Esophagus squamous epithelium (tissue), 5 donors: ENCODE measurements at places on chromosomes 2 and 18. TPM values are rescaled to one million over a fixed set of nuclear protein-coding genes. Genes with fewer than 3 reads are reported as not detected.

FBXO41 gene
- total RNA-seq, result 1.4 TPM

DNA sequence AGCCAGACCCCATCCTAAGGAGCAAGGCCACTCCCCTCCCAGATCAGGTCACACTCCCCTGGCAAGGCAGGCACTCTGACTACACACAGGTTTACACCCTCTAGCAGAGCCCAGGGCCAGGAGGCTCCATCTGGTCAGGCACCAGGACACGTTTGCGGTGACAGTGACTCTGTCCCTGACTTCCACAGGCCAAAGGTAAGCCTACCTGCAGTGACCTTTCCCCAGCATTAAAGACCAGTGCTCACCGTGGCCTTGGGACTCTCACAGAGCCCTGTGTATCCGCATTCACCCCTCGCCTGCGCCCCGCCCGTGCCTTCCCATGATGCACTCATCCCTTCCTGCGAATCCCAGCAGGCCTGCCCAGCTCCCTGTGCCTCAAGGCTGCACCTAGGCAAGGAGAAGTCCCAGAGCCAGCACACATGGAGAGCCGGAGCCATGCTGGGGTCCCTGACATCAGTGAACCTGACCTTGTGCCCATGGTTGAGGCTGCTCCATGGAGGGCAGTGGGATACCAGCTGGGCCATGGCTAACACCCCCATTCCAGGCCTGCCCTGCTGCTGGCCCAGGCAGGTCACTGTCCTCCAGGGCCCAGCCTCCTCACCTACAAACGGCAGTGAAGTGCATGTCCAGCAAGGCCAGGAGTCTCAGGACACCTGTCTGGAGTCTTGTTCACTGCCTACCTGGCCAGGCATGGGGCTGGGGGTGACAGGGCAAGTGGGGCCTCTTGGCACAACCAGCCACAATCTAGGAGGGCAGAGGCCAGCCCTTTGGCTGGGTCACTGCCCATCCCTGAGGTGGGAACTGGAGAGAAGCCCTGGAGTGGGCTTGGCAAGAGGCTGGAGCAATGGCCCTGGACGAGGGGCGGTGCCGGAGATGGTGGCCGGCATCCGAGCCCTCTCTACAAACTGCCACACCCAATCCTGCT, 3.0 kb downstream of the NEURL3 start:
- no peak for DNase-seq

- no peak for DNase-seq
These were observed 542 bp downstream of the PGAP1 start for GRCh38 chr2:196925768-196926561.

DNA sequence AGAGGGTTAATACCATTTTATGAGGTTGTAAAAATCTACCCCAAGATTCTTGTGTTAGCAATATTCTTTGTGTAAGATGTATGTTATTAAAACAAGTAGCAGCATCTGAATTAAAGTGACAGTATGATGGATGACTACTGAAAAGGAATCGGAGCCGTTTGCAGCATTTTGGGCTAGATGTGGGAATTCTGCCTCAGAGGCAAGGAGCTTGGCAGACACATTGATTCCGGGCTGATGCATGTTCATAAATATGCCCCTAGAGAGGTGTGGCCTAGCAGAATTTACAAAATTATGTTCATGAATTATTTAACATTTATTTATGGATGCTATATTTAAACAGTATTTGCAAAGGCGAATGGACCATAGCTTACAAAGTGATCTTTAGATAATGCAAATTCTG, 389.0 kb upstream of the ETAA1 start:
- DNase-seq, result no peak

DNA sequence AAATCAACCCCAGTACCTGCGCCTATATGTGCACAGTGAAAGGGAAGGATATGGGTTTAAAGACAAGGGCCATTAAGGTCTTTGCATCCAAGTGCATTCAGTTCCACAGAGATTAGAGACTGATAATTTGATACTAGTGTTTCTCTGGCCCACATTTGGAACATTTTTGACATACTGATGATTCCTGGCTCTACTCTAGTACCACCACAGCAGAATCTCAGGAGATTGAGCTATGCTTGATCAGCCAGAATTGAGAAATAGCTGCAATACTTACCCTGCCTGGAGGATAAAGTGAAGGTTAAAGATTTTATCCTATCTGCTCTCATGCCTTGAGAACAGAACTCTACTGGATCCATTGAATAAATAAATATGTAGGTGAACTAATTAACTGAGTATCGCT, 1267.8 kb downstream of the SUCLG1 start:
- DNase-seq, result no peak
